ENCODE measurements at places on chromosomes 16 and 17. TPM values are rescaled to one million over a fixed set of nuclear protein-coding genes. Genes with fewer than 3 reads are reported as not detected.

ATP2C2 gene
- not detected for polyA plus RNA-seq

SLFN13 gene
- polyA plus RNA-seq: 1.9 TPM

ZG16B gene
- not detected for polyA plus RNA-seq

MEAK7 gene
- polyA plus RNA-seq: 2.1 TPM

KCNJ18 gene
- polyA plus RNA-seq: not detected

DNA sequence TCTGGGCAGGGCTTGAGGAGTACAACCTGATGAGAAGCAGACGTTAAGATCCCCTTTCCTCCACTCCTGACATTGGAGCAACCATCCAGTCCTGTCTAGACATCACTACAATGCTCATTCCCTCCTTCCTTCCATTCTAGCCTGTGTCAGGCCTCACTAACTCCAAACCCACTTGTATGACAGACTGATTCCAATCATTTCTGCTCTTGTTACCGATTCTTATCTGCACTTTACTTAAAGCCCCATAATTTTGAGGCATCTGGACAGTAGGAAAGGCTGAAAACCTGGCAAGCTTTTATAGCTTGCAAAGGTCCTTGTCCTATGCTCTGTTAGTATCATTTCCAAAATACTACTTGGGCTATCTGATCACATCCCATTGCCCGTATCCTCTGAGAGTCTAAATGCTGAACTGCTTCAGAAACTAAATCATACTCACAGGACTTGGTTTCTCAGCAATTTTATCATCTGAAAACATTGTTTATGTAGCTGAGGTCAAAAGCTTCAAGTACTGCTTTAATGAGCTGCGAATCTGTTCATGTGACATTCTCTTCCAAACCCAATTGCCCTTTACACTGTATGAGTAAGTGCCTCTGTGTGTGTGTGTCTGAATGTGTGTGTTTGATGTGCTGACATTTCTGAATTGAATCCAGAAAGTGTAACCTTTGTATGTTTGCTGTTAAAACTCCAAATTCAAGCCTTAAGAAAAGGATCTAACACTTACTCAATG, 57.2 kb upstream of the CACNG3 start:
- no peak for DNase-seq

DNA sequence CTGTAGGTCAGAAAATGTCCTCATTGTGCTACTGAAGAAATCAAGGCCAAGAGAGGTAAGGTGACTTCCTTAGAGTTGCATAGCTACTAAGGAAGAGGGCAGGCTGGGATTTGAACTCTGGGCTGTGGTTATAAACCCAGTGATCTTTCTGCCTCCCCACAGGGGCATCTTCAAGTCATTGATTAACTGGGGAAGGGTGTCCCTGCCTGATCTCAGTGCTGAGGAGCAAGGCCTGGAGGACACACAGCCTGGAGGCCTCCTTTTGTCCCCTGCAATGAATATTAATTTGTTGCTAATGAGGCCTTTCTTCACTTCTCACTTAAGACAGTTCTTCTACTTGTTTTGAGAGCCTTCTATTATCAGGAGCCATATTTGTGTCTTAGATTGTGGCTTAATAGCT, 83.8 kb downstream of the KATNIP start:
- no peak for DNase-seq

DNA sequence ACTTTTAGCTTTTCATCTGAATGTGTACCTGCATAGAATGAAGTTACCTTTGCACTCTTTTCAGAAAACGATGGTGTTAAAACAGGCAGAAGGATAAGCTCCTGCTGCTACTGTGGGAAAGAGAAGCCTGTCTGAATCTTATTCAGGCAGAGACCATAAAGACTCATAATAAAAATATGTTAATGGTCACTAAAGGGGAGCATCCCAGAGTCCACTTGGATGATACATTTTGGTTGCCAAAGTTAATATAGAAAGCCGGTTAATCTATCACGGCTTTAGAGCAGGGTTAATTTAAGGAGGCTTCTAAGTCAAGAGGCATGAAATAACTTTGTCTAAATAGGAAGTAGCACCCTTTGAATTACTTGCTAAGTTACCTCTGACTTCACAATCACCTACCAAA, 2.9 kb downstream of the MARCHF10 start:
- no peak for DNase-seq

All from naive B cell (primary cell).